ENCODE measurements at places on chromosomes 7 and 10.
A peak's percentile ranks its signal among the peaks of the same experiment; 100 is the strongest.

GRCh38 chr10:6068422-6068821 is 6.3 kb upstream of the IL2RA start:
- no peak for DNase-seq

- no peak for DNase-seq
Observed at GRCh38 chr10:1308962-1309616, 252.9 kb downstream of the WDR37 start.

GRCh38 chr10:70690589-70690988 is 18.3 kb downstream of the ADAMTS14 start:
- DNase-seq = no peak

DNA sequence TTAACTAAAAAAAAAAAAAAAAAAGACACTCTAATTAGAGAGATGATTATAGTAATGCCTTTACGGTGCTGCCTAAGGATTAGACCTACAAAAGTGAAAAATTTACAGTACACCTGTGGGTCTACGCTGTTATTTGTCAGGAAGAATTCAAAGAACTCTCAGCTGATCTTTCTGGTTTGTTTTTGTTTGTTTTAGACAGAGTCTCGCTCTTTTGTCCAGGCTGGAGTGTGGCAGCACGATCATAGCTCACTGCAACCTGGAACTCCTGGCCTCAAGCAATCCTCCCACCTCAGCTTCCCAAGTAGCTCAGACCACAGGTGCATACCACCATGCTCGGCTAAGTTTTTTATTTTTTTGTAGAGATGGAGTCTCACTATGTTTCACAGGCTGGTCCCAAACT is 28.3 kb upstream of the FOXK1 start:
- no peak for DNase-seq

- DNase-seq = no peak
Observed at GRCh38 chr7:55019191-55019690, 424 bp downstream of the EGFR start.

- DNase-seq = no peak
Observed at GRCh38 chr7:123966936-123967335, 41.9 kb downstream of the SPAM1 start.

- no peak for DNase-seq
Observed at GRCh38 chr7:150799741-150800580, at the start of gene TMEM176B. Gene TMEM176B, minus strand, starts transcription at chr7:150800364. Its CDS starts 3,795 bp downstream, at chr7:150796569.

- DNase-seq = no peak
Observed at GRCh38 chr7:16202303-16202702, 219.0 kb downstream of the CRPPA start.

GRCh38 chr7:64849250-64849923 is 53.7 kb upstream of the ZNF273 start:
- no peak for DNase-seq

DNA sequence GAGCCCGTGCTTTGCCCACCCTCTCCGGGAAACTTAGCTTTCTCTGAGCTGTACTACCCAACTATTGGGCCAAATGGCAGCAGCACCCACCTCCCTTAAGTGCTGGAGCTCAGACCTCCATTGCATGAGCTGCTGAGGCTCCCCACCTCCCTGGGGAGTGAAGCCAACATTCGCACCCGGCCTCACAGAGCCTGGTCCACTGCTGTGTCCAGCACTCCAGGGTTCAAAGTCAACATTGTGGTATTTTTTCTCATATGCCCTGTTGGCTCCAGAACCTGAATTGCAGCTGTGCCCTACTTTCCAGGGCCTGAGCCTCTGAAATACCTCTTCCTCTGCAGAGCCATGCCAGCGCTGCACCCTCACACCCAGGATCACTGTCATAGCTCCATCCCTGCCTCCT is 29.7 kb downstream of the ITGA8 start:
- DNase-seq = no peak

GRCh38 chr10:24209432-24209771 is 464 bp downstream of the KIAA1217 start:
- no peak for DNase-seq

DNA sequence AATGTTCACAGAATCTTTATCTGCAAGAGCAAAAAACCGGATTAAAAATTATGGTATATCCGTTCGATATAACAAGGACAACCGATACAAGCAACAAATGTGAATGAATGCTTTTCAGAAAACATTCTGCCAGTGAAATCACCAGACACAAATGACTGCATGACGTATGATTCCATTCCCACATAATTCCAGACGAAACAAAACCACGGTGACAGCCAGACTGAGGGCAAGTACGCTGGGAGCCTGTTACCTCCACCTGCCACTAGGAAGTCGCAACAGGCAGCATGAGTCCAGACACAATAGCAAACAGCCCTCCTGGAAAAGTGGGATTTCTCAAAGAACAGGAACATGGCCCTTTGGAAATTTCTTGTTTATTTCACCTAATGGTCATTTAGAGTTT is 41.7 kb downstream of the MAD1L1 start:
- no peak for DNase-seq

DNA sequence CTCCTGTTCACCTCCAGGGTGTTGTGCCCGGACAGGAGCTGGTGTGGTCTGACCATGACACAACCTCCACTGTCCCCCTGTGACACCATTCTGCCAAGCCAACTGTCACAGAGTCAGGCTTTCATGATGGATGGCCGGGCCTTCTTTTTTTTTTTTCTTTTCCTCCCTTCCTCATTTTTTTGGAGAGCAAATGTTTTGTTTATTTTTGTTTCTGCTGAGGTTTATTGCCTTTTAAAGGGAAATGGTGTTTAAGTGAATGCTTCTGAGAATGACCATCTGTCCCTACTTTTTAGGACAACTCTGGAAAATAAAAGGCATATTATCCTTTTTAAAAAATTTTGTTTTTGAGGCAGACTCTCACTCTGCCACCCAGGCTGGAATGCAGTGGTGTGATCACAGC is 115.1 kb upstream of the NPS start:
- DNase-seq = no peak

DNA sequence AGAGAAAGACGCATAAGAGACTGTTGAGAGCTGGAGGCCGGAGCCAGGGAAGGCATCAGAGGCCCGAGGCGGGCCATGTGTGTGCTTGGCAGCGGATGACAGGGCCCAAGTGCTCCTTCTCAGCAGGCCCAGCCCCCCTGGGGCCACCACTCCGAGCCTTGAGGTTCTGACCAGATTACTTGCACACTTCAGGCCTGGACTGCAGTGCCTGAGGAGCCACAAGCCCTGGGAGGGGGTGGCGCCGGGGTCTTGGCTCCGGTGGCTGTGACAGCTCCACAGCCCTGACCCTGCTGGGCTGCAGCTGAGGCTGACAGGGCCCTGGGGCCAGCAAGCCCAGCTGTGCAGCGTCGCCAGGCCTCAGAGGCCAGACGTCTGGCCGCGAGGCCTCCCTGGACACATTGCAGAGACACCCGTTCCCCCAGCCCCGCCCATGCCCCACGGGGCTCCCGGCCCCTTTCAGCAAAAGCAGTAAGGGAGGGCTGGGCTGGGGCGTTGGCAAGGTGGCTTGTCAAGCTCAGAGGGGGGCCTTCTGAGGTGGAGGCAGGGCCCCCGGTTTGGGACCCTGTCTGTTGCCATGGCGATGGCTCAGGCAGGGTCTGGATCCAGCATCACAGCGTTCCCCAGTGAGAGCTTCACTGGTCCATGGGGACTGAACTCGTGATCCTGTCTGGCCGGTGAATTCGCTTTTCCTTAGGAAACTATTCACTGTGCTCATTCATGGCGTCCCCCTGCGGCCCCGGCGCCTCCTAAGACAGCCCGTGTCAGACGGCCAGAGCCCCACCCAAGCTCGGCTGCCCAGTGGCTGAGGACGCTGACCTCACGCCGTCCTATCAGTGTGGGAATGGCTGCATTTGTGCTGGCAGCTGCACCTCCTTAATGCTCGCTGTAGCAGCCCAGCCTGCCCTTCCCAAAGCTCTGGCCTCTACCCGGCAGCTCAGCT is 5.7 kb downstream of the ELN start:
- no peak for DNase-seq

DNA sequence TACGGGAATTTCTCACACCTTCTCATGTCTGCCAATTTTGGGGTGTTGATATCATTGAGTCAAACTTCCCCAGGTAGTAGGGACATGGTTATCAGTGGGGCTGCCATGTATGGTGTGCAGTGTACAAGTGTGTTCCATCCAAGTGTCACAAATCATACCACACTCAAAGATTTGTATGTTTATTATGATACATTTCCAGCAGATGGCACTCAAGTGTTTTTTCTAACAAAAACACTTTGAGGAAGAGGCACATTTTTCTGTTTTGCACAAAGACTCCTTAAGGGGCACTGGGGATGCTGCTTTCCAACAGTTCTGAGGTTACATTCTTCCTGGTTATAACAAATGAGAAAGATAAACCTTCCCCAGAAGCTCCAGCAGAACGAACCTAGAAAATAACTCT is 414.5 kb downstream of the REEP3 start:
- DNase-seq = no peak

GRCh38 chr10:119541459-119542356 is 811 bp downstream of the RGS10 start:
- DNase-seq = peak; percentile 27
